ENCODE measurements at places on chromosomes 6 and 20.

DNA sequence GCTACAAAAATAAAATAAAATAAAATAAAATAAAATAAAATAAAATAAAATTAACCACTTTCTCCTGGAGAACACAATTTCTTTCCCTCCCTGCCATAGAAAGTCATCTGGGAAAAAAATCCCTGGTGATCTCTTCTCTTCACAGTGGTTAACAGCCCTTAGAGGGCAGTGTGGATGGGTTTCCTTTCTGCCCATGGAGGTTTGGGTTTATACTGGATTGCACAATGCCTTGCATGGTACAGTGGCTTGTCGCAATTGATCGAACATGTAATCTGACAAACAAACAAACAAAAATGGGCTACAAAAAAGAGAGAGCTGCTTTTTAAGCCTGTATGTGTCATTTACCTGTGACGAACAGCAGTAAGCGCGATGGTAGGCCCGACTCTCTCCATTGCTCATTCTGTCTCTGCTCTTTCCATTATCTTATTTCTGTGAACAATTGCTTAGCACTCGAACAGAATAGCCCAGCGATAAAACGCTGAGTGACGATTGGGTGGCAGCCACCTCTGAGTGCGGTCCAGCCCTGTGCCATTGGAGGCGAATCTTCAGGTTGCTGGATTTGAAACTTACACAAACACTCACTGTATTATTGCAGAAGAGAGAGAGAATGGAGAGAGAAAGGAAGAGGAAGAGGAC lies 166.1 kb downstream of the CD83 start:
- no peak for DNase-seq

- peak; percentile 14 for DNase-seq
Measured at GRCh38 chr6:27867051-27867944, 44.9 kb downstream of the OR2B2 start.

DNA sequence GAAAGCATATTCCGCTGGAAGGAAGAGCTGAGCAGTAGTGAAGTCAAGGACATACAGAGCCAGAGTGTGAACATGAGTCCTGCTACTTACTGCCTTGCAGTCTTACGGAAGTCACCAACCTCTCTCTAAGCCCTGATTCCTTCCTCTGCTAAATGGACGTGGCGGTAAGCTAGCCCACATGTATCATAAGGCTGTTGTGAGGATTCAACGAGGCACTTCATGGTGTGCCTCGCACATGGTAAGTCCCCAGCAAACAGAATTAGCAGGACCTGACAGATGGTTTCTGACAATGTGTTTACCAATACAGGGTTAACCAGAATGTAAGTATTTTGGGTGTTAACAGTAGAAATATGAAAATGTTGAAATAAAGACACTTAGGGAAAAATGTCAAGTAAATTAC lies 93.2 kb downstream of the IRF4 start:
- no peak for DNase-seq

DNA sequence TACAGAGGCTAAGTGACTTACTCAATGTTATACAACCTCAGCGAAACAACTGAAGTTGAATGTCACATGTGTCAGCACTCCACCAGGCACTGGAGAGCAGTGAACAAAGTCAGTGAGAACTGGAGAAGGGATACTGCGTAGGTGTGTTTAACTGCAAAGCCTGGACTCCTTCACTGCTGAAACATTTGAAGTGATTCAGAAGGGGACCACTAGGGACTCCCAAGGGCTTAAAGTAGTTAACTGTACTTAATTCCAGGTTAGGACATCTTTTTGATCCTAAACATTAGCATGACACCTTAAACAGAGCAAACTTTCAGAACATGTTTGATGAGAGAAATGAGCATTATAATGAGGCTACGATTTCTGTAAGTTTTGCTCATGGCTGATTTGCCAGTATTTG lies 45.0 kb upstream of the ZBTB24 start:
- DNase-seq, result no peak

DNA sequence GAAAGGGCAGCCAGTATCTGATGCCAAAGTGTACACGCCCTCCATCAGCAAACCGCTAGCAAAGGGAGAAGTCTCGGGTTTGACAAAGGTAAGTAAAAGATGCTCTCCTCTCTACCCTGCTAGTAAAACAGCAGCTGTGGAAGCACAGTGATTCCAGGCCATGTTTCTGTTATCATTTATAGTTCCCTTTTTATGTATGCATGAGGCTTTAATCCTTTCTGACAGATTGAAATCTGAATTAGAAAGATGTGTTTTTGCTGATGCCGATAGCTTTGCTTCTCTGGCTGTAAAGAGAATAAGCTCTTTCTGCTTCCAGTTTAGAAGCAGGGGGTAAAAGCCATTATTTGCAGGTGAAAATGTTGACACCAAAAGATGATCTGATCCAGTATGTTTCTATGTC lies 392.4 kb upstream of the SOX4 start:
- DNase-seq, result no peak

DNA sequence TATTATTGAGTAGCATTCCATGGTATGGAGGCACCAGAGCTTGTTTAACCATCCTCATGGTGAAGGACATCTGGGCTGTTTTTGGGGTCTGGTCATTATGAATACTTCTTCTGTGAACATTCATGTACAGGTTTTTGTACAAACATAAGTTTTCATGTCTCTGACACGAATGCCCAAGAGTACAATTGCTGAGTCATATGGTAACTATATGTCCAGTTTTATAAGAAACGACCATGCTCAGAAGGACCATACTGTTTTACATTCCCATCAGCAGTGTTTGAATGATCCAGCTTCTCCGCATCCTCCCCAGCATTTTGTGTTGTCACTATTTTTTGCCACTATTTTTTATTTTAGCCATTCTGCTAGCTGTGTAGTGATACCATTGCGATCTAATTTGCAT lies 188.6 kb downstream of the KHDC1L start:
- no peak for DNase-seq

DNA sequence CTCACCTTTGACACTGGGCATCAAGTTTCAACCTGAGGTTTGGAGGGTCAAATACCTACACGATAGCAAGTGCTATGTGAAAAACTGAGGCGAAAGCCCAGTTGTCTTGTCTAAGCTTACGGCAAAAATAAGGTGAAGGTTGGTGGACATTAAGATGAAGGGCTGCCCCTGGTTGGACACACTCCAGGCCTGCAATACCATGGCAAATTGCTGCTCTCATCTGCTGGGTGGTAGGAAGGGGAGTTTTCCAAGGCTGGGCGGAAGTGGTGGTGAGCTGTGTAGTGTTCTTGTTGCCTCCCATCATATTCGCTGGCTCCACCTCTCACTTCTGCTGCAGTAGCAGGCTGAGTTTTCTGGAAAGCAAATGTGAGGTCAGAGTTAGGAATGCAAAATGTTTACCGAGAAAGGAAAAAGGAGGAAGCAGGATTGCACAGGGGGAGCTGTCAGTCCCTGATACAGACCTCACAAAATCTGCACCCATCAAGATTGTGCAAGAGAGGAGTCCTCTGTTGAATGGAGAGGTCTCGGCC lies 33.7 kb downstream of the SCP2D1 start:
- no peak for DNase-seq

DNA sequence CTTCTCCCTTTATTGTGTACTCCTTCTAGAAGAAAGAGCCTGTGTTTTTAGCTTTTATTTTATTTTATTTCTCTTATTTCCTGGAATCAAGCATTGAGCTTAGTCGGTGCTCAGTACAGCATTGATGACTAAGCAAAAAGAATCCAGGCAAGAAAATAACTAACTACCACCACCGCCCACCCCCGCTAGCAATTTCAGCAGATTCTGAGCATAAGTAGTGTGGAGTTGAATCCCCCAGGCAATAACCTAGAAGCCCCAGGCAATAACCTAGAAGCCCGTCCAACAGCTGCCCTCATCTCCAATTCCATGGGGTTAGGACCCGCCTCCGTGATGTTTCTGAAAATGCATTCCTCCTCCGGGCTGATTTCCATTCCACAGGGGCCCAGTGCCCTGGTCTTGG lies 258.0 kb upstream of the TAB2 start:
- no peak for DNase-seq

GRCh38 chr6:149963462-149964307 lies at the start of gene ULBP1:
TSS of gene ULBP1 (plus strand) at chr6:149963943. CDS start at chr6:149964050, 107 bp downstream.
- DNase-seq, result peak; percentile 60

GRCh38 chr20:44092551-44093248 lies 94.3 kb downstream of the JPH2 start:
- DNase-seq, result peak; percentile 40

DNA sequence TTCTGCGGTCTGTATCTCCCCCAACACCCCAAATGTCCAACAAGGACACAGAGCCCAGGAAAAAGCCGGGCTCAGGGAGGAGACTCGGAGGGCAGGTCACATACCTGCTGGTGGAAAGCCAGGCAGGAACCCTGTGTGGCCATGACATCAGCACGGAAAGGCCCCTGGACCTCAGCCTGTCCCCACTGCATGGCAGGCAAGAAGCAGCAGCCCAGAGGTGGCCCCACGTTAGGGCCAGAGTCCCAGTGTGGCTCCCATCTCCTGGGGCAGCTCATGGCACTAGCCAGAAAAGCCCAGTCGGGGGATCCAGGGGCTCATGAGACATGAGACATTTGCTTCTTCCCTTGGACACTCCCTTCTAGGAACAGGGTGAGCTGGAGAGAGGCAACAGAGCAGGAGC lies 258.7 kb downstream of the DLL1 start:
- no peak for DNase-seq

DNA sequence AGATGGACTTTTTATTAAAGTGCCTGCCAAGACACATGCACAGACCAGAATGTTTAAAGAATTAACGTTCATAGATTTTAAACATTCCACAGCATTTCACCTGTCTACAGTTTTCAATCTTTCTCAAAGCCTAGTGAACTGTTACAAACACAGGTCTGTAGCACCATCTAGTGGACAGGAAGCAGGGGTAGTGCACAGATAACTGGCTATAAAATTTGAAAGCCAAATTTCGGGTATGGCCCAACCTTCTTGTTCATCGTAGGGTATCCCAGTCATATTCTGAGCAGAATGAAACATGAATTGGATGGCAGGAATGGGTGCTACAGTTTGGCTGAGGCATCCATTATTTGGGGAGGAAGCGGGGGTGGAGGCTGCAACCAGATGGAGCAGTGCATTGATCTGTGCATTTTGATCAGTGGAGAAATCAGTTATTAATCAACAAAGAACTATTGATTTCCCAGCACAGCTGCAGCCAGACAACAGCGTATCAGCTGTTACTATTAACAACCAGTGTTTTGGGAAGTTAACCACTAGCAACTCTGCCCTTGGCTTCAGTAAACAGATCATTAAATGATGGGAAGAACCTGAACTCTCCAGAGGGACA lies 56.1 kb upstream of the B3GAT2 start:
- peak; percentile 64 for DNase-seq

DNA sequence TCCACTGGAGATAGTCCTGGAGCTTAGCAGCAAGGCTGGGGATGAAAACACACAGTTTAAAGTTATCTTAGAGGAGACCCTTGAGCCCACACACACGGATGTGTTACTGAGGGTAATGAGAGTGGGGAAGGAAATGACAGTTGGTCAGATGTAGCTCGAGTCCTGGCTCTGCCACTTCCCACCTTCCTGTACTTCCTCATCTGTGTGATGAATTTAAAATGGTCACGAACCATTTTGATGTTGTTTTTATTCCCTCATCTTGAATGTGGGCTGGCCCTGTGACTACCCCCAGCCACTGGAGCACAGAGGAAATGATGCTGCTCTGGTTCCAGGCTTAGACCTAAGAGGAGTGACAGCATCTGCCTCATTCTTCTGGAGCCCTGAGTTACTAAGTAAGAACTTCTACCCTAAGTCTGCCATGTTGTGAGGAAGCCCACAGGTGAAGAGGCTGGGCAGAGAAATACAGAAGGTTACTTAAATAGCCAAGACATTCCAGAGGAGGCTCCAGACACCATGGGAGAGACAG lies 141.2 kb downstream of the NRN1 start:
- no peak for DNase-seq

DNA sequence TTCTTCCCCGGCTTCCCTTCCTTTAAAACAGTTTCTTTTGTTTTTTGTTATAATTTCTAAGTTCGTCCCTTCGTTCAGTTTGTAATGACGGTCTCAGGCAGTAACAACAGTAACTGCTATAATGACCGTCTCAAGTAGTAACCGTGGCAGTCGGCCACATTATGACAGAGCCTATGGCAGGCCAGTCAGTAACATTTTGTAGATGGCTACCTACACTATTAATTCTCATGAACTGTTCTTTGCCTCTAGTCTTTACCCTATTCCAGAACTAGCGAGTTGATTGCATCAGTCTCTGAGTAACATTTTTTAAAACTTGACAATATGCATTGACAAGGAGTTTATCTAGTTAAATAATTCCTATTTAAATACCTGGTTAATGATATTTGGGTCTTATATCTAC lies 43.0 kb upstream of the ADGRG6 start:
- DNase-seq, result no peak

- no peak for DNase-seq
Measured at GRCh38 chr20:41512624-41513023, 105.6 kb downstream of the CHD6 start.

- DNase-seq, result no peak
Measured at GRCh38 chr20:17202673-17203072, 24.2 kb upstream of the PCSK2 start.

- no peak for DNase-seq
Measured at GRCh38 chr20:6664574-6664973, 102.9 kb upstream of the BMP2 start.

- no peak for DNase-seq
Measured at GRCh38 chr6:112253841-112254816, at the start of gene LAMA4. TSS of gene LAMA4 (minus strand) at chr6:112254567. CDS start at chr6:112254150, 417 bp downstream.

- no peak for DNase-seq
Measured at GRCh38 chr20:41927189-41927588, 309.0 kb upstream of the CHD6 start.

GRCh38 chr6:53818858-53819609 lies 24.2 kb downstream of the LRRC1 start:
- no peak for DNase-seq

DNA sequence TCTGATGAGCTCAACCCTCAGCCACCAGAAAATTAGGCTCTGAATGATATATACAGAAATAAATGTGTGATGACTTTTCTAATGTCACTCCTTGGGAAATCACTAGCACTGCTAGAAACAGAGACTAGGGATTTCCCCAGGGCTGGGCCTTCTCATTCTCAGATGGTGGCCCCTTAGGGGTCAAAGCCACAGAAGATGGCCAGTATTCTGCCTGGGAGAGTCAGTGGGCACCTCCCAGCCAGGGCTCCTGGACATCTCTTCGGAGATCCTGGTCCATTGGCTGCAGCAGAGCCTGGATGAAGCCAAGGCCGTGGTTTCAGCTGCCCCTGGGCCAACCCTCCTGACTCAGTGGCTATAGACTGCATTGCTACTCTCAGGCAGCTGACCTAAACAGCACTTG lies 276.9 kb upstream of the SUPT3H start:
- no peak for DNase-seq

DNA sequence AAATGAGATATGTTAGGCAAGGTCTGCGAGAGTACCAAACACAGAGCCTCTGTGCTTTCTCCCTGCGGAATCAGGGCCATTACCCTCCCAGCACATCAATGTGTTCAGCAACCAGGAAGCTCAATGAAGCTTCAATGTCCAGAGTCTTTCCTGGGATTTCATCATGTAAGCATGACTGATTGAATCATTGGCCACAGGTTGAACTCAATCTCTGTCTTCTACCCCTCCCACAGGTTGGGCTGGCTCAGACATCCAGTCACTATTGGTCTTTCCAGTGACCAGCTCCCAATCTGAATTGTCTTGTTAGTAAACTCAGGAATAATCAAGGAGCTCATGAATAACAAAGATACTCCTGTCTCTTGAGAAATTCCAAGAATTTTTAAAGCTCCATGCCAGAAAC lies 2.7 kb upstream of the DTD1 start:
- no peak for DNase-seq

GRCh38 chr20:41369673-41370072 lies 3.1 kb upstream of the EMILIN3 start:
- no peak for DNase-seq

- DNase-seq, result no peak
Measured at GRCh38 chr6:153085239-153085638, 45.8 kb downstream of the RGS17 start.
